ENCODE measurements at places on chromosomes 3 and 15.

DNA sequence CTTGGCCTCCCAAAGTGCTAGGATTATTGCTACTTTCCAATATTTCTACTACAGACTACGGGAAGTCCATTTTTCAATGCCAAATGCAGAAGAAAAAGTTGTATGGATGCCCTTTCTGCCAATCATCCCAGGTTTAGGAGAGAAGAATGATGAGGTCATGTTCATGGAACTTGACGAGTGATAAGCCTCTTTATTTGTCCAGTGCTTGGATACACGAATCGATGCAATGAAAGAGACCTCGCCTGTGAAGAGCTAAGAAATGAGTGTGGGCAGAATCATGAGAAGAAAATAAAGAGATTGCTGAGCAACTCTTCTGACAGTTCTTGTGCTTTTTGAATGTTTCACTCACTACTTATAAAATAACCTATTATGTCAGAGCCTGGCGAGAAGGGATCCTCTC is 996 bp upstream of the SLC28A1 start:
- no peak for DNase-seq

DNA sequence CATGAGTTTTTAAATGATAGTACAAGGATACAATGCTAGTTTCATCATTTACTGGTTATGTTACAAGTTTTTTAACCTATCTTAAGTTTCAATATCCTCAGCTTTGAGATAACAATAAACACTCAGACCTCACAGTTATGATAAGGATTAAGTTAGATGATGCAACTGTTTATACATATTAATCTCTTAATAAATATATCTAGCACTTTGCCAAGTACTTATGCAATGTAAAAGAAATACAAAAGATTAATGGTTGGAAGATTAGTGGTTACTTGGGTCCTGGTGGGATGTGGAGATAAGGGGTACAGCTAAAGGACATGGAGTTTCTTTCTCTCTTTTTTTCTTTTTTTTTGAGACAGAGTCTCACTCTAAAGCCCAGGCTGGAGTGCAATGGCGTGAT is 12.0 kb downstream of the SPPL2A start:
- no peak for DNase-seq

DNA sequence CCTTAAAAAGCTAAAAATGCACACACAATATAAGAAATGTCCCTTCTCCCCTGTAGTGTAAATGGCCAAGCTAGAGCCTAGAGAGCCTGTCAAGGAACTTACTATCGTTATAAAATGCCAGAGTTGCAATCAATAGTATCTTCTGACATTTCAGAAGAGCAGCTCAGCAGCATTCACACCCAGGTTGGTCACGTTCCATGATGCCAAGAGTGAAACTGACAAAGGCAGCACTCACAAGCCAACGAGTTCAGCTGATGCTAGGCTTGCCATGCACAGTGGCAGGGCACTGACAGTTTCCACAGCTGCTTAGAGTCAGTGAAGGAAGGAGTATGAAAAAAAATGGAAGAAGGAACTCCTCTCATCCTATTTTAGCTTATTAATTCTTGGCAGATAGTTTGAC is 331.4 kb upstream of the CCDC54 start:
- DNase-seq: no peak

GRCh38 chr3:113495035-113495434 is 19.9 kb downstream of the SPICE1 start:
- peak; percentile 34 for DNase-seq

- no peak for DNase-seq
Observed at GRCh38 chr3:111541911-111542483, at the start of gene CD96. Gene CD96, plus strand, starts transcription at chr3:111542197. Its CDS starts 52 bp downstream, at chr3:111542249.

Measured in eye (tissue), 1 donor.